ENCODE measurements at places on chromosomes 4 and X.
A peak's percentile ranks its signal among the peaks of the same experiment; 100 is the strongest.

DNA sequence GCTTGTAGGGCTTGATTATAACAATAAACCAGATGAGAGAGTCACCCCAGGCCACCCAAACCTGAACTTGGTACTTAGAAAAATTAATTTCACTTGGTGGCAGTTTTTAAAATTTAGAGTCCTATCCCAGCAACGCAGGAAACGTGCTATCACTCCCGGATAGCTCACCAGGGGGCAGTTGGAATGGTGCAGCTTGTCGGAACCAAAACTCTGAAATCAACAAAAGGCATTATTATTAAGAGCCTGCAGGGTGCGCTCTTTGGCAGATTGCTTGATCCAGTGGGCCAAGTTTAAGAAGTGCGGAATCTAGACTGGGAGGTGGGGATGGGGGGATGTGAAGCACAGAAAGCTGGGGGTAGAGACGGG, 2.4 kb downstream of the FRAS1 start:
- peak; percentile 89 for DNase-seq

DNA sequence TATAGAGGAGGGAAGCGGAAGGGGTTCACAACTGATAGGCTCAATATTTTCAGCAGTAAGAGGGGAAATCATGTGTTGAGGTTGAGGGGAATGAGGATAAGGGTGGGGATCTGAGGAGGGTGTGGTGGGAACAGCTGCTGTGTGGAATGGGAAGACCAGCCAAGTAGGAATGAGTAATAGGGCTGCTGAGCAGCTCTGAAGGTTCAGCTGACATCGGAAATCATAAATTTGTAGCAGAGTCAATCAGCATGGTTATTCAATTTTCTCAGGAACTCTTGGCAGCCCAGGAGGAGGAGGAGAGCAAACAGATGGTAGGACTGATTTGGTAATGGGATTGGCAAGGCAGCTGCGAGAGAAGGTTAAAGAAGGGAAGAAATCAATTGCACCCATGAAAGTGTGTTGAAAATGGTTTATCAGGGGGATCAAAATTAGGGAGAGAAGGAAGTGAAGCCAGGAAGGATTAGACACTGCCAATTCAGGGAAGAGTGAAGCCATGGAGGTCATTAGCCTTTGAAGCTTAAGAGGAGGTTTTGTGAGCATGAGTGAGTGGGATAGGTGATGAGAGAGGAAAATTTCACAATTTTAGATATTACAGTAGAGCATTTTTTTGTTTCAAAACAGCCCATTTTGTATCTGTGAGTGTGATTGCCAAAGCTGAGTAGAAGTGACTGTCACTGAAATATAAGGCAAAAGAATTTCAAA, 82.6 kb downstream of the PCDH7 start:
- DNase-seq, result no peak

DNA sequence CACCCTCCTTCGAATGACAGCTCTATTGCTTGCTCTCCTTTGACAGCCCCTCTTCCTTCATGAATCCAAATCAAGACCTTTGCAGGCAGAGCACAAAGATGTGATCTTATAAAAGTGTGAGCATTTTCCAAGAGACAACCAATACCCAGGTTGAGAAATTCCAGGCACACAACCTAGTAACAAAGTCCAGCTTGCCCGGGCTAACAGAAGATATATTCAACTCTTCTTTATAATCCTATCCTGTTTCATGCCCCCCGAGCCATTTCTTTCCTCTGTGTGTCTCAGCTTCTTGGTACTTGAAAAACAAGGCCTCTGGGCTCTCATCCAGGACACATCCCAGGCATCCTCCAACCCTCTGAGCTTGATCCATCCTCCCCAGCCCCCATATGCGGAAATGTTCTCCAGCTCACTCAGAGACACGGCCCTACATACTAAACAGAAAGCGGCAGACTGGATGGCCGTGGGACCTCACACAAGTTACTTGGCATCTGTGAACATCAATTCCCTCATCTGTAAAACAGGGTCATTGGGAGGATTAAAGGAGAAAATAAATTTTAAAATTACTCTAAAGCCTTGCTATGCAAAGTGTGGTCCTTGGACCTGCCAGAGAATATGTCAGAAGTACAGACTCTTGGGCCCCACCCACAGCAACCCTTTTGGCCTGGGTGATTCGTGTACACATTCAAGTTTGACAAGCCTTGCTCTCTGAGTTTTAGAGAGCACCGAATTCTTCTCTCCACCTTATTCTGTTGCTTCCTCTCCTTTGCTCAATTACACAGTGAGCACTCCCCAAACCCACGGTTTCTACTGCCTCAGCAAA, 627.0 kb downstream of the BCOR start:
- DNase-seq, result no peak

DNA sequence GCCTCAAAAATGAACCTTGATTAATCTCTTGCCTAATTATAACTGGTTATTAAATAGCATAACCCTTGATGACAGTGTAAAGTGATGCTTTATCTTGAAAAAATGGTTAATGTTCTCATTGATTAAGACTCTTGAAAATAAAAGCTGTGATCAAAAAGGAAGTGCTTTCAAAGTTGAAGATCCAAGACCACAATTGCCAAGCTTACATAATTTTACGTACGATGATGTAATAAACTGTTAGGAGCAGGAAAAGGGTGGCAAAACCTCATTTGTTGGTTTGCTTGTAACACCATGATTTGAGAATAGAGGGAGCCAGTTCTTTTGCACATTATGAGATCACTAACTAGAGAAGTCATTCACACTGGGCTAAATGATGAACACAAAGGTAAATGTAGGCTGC, 322.2 kb downstream of the ADGRL3 start:
- no peak for DNase-seq

- no peak for DNase-seq
Observed at GRCh38 chrX:133314281-133314680, 96.1 kb upstream of the TFDP3 start.

- no peak for DNase-seq
Observed at GRCh38 chr4:92104506-92104905, 199.3 kb upstream of the GRID2 start.

GRCh38 chr4:94477227-94477626, 25.5 kb downstream of the PDLIM5 start:
- no peak for DNase-seq

- DNase-seq, result no peak
Observed at GRCh38 chr4:73914071-73914470, 44.9 kb downstream of the CXCL1 start.

- no peak for DNase-seq
Observed at GRCh38 chr4:140654495-140654814, 85.7 kb upstream of the UCP1 start.

DNA sequence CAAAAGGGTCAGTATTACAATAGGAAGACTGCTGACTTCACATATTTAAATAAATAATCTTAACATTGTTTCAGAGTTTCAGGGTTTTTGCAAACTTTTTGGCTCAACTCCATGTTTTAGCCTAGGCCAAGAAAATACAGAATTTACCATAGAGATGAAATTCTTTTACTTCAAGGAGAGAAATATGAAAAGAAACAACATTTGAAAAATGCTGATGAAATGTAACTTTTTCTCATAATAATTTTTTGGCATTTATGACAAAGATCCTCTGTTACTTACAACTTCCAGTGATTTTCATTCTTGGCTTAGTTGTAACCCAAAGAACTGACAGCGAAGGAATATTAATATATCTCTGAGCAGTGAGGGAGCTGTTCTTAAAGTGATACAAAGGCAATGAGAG, 316.1 kb upstream of the EMCN start:
- no peak for DNase-seq

- no peak for DNase-seq
Observed at GRCh38 chr4:71711985-71712348, 71.9 kb downstream of the GC start.

- peak; percentile 74 for DNase-seq
Observed at GRCh38 chrX:10769195-10769594, 148.8 kb upstream of the MID1 start.

DNA sequence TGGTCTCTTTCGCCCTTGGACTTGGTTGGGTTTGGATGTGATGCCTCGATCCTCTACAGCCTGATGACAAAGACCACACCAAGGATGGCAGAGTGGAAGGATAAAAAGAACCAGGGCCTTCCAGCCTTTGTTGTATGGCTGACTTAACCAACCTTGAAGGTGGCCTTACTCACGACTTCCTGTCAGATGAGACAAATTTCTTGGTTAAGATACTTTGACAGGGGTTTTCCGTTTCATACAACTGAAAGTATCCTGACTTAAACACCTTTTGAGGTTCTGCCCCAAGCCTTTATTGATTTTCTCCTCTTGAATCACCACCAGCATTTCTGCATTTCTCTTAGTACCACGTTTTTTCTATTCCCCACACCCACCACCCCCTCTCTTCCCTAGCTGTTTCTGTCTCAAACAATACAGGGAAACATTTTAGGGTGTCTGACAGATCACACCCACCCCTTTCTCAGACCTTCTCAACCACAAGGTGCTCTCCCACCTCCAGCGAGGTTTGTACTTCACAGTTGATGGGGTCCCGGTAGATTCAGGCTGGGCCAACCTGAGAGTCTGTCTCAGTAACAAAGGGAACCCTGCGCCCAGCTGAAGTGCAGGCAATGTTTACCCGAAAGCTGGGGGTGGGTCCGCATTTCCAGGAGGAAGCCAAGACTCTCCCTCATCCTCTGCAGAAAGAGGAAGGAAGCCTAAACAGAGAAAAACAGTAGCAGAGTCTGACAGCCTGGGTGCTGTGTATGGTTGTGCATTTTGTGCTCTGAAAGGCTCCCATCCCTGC, 5.0 kb upstream of the TSPAN5 start:
- DNase-seq, result no peak

DNA sequence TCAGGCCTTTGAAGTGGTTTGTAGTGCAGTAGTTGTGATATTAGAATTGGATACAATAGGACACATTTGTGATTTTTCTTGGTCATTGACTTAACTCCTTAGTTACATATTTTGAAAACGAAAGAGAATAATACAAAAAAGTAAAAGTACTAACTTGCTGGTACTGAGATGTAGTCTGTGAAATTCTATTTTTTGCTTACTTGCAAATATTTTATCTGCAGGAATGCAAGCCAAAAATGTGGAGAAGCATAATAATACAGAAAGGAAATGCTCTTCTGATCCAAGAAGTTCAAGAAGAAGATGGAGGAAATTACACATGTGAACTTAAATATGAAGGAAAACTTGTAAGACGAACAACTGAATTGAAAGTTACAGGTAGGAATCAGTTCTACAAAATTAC, 46.7 kb upstream of the TEX13A start:
- DNase-seq, result no peak

GRCh38 chrX:115584696-115585095, 23.7 kb downstream of the PLS3 start:
- no peak for DNase-seq

DNA sequence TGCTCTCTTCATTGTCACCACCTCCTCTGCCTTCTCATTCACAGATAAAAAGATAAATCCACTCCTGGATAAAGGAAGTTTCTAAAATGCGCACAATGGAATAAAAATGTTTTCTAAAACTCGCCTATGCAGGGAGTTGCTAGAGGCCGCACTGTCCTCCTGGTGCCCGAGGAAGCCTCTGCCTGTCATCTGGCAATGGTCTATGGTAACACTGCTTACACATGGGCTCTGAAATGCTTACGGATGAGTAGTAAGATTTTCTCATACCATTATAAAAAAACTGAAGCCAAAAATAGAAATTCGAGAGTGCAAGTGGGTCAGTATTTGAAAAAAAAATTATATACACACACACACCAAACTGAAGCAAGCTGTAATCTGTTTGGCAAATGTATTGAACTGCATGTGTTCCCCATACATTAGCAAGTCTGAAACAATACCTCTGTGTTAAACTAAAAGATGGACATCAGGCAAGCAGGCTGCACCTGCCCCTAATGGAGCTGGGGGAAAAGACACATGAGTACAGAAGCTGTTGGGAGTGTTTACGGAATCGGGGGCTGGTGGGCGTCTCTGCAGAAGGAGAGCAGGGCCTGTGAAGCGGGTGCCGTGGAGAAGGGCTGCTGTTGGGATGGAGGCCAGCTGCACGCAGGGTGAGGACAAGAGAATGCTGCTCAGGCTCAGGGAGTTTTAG, 103.3 kb upstream of the FAT1 start:
- DNase-seq, result peak; percentile 37

- peak; percentile 9 for DNase-seq
Observed at GRCh38 chrX:56618323-56618722, 54.9 kb downstream of the UBQLN2 start.

GRCh38 chr4:52825460-52826090, 36.5 kb upstream of the RASL11B start:
- DNase-seq, result no peak

DNA sequence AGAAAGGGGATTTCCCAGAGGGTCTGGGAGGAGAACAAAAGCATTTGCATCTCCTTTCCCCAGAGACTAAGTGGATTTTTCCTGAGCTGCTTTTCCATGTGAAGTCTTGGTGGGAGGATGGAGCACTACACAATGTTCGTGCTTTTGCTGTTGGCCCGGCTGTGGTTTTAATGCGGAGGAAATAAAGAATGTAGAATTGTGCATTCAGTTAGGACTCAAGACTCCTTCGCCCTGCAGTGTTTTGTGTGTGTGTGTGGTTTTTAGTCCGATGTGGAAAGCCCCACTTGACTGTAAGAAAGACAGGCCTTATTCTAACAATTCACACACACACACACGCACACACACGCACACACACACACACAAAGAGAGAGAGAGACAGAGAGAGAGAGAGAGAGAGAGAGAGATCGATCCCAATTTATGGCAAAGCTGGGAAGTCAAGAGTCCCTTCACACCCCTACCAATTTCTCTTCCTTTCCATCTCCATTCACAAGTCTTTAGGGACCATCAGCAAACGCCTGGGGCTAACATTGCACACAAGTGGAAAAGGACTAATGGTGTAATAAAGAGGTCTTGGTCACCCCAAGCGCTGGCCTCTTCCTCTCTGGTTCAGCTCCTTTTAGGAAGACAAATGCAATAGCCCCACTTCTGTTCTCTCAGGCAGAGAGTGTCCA, 44.2 kb downstream of the CLDN34 start:
- peak; percentile 52 for DNase-seq

- DNase-seq, result no peak
Observed at GRCh38 chrX:21838937-21839333, 482 bp upstream of the MBTPS2 start.

DNA sequence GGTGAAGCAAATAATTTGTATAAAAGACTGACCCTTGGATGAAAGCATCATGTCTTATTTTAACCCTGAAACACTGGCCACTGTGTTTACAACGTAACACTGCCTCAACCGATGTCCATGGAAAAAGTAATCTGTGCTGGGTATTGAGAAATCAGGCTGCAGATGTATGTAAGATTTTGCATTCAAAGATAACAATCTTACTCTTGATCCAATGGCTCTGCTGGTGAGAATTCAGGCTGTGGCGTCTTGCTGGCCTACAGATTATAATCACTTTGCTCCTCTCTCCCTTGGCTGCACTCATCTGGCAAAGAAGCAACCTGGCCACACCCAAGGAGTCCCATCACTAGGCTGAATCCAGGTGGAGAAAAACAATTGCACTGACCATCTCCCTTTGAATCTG, 7.5 kb downstream of the ADGRA3 start:
- DNase-seq, result no peak

DNA sequence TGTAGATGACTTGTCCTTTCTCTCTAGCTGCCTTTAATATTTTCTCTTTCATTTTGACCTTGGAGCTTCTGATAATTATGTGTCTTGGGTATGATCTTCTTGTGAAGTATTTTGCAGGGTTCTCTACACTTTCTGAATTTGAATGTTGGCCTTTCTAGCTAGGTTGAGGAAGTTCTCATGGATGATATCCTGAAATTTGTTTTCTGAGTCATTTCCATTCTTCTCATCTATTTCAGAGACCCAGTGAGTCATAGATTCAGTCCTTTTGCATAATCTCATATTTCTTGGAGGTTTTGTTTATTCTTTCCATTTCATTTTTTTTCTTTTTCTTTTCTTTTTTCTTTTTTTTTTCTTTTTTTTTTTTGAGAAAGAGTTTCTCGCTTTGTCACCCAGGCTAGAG, 585.7 kb upstream of the PABPC4L start:
- DNase-seq, result no peak
